COR-L47 (cell line): ENCODE measurements at places on chromosomes 16 and 17.
A peak's percentile ranks its signal among the peaks of the same experiment; 100 is the strongest.

DNA sequence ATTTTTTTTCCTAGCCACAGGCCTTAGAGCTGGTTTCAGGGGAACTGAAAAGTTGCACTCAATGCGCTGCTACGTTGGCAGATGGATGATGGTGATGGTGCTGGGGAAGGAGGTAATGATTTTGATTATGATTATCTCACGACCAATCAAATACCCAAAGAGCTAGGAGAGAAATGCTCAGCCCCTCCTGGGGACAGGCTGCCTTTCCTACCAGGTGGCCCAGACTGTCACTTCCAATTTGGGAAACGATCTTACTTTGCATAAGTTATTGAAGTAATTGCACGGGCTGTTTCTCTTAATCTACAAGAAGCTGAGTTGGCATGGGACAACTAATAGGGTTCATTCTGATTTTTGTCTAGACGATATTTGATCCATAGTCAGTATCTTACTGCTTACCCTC lies 379.7 kb upstream of the EEF2KMT start:
- no peak for DNase-seq

DNA sequence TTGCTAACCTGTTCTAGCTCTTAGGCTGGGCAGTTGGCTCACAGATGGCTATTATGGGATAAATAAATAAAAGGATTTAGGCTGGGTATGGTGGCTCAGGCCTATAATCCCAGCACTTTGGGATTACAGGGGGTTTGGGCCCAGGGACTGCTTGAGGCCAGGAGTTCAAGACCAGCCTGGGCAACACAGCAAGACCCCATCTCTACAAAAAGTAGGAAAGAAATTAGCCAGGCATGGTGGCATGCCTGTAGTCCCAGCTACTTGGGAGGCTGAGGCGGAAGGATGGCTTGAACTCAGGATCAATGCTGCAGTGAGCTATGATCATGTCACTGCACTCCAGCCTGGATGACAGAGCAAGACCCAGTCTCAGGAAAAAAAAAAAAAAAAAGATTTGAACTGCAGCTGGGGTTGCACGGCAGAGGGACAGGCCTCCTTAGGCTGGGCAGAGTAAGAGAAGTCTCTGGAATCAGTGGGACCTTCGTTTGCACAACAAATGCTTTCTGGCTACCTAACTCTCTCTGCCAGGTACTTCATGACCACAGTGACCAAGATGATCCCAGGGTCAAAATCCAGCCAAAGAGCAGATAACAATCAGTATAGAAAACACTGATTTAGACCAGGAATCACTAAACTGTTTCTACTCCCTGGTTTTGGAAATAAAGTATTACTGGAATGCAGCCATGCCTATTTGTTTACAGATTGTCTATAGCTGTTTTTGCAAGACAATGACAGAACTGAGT lies 6.8 kb downstream of the RUSF1 start:
- DNase-seq = no peak

DNA sequence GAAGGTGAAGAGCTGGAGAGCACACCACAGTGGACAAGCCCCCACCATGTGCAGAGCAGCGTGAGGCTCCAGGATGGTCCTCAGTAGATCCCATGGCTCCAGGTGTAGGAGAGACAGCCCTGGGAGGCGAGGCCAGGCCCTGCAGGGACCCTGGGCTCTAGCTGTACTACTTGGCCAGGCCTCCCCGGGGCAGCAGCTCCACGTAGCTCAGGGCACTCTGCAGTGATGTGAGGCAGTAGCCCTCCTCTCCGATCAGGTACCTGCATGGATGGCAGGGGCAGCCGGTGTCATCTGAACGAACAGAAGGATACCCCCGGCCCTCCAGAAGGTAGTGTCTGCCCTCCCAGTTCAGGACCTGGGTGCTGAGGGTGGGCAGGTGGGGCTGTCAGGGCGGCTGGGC lies 6.2 kb upstream of the SPATA2L start:
- no peak for DNase-seq

DNA sequence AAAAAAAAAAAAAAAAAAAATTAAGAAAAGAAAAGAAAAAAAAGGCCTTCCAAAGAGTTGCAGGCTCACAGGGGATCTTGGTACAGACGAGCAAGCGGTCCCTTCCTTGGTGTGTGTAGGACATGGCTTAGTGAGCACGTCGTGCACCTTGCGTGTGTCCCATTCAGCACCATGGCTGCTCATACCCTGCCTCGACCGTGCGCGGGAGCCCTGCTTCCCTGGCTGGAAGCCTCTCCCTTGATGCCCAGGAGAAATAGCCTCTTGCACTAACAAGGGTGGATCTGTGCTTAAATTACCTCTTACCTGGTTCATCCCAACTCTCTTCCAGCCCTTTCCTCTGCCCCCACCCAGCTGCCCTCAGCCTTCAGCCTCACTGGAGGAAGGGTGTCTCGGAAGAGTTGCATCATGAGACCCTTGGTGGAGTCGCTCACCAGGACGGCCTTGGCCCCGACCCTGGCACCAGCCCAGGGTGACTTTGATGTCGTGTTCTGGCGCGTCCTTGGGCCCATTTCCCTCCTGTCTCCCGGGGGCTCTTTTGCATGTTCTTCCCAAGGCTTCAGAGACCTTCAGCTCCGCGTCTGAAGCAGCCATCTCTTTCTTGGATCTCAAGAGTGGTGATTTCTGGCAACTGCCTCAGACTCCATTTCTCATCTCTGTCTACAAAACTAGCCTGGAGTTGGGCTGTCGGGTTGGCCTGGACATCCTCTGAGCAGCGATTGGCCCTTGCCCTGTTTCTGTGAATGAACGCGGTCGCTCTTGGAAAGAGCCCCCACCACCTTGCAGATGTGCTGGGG lies 127.2 kb downstream of the CMIP start:
- DNase-seq = no peak

- DNase-seq = peak; percentile 62
These were observed 1.6 kb downstream of the RIPOR1 start for GRCh38 chr16:67530013-67530939.

GRCh38 chr17:31279401-31279800 lies 17.6 kb downstream of the OMG start:
- DNase-seq = no peak

- peak; percentile 45 for DNase-seq
These were observed 10.0 kb downstream of the SPATA32 start for GRCh38 chr17:45251931-45252330.

DNA sequence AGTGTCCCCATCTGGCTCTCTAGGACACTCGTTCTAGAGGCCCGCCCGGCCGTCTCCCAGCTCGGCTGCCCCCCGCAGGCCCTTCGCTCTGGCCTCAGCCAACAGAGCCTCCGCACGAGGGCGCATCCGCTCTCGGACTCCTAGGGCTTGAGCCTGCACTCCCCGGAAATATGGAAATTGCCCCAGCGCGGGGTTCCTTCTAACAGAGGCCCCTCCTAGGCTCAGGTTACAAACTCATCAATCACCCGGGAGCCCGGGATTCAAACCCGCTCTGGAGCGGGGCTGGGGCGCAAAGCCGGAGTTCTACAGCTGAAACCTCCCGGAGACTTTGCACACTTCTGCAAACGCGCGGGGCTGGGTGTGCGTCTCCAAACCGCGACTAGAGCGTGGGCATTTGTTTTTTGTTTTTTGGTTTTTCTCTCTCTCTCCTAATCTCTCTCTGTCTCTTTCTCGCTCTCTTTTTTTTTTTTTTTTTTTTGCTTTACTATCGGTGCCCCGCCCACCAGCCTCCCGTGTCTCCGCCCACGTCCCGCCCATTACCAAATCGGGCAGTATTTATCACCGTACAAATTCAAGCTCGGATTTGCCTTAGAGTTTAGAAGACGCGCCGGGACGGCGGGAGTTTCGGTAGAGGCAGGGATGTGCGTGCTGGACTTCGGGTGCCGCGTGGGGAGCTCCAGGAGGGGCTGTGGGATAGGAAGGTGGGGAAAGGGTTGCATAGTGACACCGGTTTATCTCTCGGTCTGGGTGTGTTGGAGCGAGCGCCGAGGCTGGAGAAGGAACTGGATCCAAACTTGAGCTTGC lies 2.4 kb upstream of the FOXL1 start:
- peak; percentile 3 for DNase-seq

GRCh38 chr16:55899857-55900256 lies 24.7 kb upstream of the CES5A start:
- DNase-seq = no peak

- no peak for DNase-seq
These were observed 90.1 kb upstream of the KCNJ18 start for GRCh38 chr17:21602176-21602575.

DNA sequence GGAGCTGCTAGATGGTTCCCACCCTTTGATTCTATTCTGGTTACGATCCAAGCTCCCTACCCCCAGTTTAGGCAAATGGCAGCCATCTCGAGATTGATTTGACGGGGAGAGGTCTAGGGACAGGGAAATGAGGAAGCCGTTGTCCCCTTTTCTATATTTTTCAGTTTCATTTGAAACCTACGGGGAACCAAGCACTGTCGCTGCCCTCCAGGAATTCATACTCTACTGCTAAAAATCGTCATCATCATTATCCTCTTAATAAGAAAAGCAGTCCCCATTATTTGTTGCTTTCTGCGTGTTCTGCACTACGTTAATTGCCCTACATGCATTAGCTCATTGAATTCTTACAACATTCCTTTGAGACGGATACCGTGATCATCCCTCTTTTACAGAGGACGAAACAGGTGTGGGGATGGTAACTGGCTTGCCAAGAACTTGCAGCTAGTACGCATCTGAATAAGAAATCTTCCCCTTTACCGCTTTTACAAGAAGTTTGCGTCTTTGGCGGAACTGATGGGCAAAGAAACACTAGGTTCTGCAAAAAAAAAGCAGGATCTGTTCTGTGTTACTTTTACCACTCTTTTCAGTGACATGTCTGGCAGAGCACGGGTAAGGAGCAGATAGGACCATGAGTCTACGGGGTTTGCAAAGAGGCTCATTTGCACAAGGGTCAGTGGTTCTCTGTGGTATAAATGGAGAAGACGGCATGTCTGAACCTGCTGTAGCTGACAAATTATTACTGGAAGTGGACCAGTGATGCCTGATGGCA lies 1.1 kb downstream of the CCP110 start:
- no peak for DNase-seq

DNA sequence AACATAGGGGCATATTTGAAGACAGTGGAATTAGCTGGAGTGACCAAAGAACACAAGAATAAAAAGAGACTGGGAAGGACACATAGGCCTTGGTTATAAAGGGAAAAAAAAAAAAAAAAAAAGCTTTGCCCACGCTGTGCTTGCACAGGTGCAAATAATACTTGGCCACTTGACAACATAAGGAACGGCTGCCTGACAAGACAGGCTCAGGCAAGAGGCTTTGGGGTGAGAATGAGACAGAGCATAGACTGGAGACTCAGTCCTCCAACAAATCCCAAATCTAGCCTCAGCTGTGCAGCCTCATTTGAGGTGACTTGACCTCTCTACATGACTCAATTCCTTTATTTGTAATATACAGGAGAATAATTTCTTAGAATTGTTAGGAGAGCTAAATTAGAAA lies 332.8 kb upstream of the DYNLRB2 start:
- no peak for DNase-seq

DNA sequence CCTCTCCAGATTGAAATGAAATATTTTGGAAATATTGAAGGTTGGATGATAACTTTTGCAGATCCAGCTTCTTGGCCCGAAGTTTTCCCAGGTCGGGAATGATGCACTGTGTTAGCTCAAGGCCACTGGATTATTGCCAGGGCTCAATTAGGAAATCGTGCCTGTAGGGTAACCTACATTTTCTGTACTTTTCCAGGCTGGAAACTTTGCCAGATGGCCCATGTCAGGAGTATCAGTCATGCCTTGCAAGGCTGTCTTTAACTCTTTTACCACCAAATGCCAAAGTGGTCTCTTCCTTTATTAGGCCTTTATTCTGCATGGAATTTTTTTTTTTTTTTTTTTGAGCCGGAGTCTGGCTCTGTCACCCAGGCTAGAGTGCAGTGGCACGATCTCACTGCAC lies 8.9 kb upstream of the SEC14L1 start:
- DNase-seq = no peak

DNA sequence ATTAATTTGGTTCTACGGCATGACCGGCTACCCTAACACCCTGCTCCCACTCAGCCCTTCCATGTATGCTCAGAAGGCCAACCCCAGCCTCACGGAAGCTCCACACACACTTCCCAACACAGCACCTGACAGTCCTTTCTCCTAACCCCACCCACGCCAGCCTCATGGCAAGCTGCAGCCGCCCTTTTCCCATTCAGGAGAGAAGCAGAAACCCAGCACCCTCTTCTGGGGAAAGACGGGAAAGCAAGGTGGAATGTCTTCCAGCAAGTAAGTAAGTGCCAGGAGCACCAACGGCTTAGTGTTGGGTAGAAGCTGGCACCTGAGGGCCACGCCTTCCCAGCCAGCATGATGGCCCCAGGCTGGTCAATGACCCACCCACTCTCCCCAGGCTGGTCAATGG lies 32.1 kb downstream of the ABR start:
- DNase-seq = peak; percentile 60

GRCh38 chr17:75319904-75320691 lies 30.9 kb upstream of the SLC25A19 start:
- no peak for DNase-seq

DNA sequence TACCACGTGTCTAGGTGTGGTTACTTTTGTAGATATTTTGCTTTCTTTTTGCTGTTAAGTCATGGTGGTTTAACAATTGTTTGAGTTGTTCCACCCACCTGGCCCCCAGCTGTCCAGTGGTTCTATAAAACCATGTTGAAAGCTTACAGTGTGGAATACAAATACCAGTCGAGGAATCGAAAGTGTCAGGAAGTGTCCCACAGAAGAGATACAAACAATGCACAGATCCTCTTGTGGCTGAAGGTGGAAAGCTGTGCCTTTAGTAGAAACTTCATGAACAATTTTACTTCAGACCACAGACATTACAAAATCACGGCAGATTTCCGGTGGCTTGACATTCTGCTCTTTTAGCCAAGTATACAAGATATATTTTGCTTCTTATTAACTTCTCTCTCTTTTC lies 782.4 kb upstream of the SOX9 start:
- no peak for DNase-seq

GRCh38 chr16:17206712-17207111 lies 264.0 kb downstream of the XYLT1 start:
- no peak for DNase-seq

DNA sequence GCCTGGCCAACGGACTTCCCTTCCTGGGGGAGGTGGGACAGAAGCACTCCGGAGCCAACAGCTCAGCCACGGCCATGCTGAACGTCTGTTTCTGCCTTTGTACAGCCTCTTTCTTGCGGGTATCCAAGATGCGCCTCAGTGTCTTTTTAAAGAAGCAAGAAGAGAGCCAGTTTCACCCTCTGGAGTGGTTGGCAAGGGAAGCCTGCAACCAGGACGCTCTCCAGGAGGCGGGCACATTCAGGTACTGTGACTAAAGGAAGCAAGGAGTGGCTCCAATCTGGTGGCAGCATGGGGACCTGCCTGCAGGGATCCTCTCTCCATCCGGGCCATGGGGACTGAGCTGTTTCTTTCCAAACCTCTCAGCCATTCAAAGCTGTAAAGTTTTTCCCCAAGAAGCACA lies 60.6 kb upstream of the ENDOV start:
- no peak for DNase-seq

- no peak for DNase-seq
These were observed 681 bp downstream of the TMEM102 start for GRCh38 chr17:7435676-7436555.

DNA sequence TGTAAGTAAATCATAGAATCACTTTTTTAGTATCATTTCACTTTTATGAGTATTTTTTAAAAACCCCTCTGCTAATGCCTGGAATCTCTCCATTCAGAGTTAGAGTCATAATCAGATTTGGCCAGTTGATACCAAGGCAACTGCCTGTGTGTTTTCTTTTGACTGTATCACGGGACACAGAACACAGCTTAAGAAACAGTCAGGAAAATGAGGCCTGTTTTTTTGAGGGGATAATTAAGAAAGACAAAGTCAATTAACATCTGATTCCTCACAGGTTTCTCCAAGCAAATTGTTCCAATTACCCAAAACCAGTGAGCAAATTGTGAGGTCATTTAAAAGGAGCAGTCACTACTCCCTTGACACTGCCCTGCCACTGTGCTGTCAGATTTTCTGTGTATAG lies 944.5 kb upstream of the SOX9 start:
- DNase-seq = no peak

- no peak for DNase-seq
These were observed 12.2 kb upstream of the METRNL start for GRCh38 chr17:83067071-83067717.
